ENCODE measurements at places on chromosomes 6 and 20.

- no peak for DNase-seq
Observed at GRCh38 chr6:163419413-163420288, 5.1 kb downstream of the QKI start.

- no peak for DNase-seq
Observed at GRCh38 chr20:58106143-58106750, 122.2 kb downstream of the ANKRD60 start.

GRCh38 chr6:111759836-111760785, 113.1 kb downstream of the FYN start:
- DNase-seq = no peak

- no peak for DNase-seq
Observed at GRCh38 chr6:12208190-12208589, 82.0 kb upstream of the EDN1 start.

- no peak for DNase-seq
Observed at GRCh38 chr6:121408321-121408720, 27.1 kb upstream of the GJA1 start.

GRCh38 chr20:37305839-37306238, 16.4 kb downstream of the MANBAL start:
- DNase-seq = no peak

GRCh38 chr6:43972913-43973300, 154.3 kb downstream of the MRPL14 start:
- DNase-seq = peak; percentile 86

- DNase-seq = peak; percentile 34
Observed at GRCh38 chr20:21505810-21506530, 7.9 kb downstream of the NKX2-2 start.

- DNase-seq = no peak
Observed at GRCh38 chr6:128400875-128401274, 119.5 kb downstream of the PTPRK start.

DNA sequence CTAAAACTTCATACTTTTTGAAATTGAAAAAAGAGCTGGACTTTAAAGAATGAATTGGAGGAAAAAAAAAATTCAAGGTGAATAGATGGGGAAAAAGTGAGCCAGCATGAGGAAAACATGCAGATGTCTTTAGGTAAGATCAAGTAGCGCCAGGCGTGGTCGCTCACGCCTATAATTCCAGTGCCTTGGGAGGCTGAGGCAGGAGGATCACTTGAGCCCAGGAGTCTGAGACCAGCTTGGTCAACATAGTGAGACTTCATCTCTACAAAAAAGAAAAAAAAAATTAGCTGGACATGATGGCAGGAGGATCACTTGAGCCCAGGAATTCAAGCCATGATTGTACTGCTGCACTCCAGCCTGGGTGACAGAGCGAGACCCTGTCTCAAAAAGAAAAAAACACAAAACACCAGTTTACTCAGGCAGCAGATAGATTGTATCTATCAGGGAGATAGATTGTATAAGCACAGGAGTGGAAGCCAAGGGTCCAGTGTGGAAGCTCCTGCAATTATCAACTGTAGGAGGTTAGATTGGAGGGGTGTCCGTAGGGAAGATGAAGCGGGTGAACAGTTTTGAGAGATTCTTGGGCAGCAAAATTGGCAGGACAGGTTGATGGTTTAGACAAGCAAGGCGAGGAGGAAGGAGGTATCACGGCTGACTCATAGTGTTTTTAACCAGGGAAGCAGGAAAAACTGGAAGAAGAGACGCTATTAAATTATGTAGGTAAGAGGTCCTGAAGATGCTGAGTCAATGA, 97.6 kb upstream of the ZNF217 start:
- DNase-seq = no peak

- no peak for DNase-seq
Observed at GRCh38 chr6:152776833-152777232, 26.2 kb downstream of the VIP start.

DNA sequence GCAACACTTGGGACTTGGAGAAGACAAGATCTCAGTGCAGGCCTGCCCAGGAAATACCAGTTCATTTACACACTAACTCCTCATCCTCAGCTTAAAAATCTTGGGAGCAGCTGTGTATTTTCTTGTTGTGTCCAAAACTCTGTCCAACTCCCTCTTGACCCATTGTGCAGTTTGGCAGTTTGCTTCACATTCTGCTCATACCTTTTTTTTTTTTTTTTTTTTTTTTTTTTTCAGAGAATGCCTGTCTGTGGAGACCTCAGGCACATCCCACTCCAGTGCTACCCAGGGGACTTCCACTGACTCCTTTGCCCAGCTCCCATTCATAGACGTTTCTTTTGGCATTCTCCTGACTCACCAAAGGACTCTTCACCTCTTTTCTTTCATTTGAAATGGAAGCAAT, 265.8 kb upstream of the TCF21 start:
- no peak for DNase-seq

- DNase-seq = no peak
Observed at GRCh38 chr6:137188855-137189254, 15.4 kb upstream of the IL22RA2 start.

GRCh38 chr6:32664827-32665362, 1.6 kb downstream of the HLA-DQB1 start:
- no peak for DNase-seq

DNA sequence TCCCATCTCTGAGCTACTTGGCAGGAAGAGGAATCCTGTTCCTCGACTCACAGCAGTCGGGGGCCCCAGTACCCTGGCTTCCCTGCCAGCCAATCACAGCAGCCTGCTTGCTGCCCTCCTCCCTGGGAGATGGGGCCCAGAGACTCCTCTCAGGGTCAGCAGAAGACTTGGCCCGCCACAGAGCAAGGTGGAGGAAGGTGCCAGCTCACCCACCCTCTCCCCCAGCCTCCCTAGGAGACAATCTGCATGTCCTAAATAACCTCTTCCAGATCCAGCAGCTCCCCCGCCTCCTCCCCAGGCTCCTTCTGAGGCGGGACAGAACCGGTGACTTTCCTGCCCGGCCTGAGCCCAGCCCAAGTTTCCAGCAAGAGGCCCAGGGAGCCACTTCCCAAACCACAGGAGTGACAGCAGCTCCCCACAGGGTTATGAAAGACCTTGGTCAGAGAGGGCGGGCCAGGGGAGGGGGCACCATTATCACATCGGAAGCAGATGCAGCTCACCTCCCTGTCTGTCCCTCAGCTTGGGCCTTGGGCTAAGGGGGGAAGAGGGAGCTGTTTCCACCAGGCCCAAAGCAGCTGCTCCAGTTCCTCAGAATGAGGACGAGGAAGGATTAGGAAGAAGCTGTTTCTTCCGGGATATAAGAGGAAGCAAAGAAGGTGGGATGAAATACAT, 2.3 kb downstream of the CCND3 start:
- no peak for DNase-seq

- no peak for DNase-seq
Observed at GRCh38 chr6:33164665-33165373, 27.4 kb downstream of the COL11A2 start.

- no peak for DNase-seq
Observed at GRCh38 chr6:146770965-146771735, 172.4 kb downstream of the ADGB start.

DNA sequence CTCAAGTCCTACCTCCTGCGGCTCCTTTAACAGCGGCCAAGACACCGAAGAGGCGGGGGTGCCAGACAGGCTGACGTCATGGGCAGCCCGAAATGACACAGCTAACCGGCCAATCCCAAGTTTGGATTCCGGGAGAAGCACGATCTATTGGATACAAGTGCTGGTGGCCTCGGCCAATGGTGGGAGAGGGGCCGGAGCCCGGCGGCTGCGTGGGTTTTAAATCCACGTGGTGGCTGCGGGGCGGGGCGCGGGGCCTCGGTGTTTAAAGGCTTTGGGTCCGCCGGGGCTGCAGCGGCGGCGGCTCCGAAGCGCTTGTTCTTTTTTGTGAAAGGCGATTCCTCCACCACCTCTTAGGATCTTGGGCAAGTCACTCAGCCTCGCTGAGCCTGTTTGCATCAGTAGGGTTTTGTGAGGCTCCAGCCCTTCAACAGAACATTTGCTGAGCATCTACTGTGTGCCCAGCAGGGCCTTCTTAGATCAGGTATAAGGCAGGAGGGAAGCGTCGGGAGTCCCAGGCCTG, 8.7 kb upstream of the PMEPA1 start:
- peak; percentile 78 for DNase-seq

GRCh38 chr20:3687655-3688054, 5.8 kb upstream of the ADAM33 start:
- no peak for DNase-seq

GRCh38 chr6:52642368-52642767, 28.5 kb upstream of the TMEM14A start:
- no peak for DNase-seq

- no peak for DNase-seq
Observed at GRCh38 chr20:20034486-20034885, 17.3 kb downstream of the NAA20 start.

- DNase-seq = no peak
Observed at GRCh38 chr6:137903933-137904821, 37.1 kb downstream of the TNFAIP3 start.

DNA sequence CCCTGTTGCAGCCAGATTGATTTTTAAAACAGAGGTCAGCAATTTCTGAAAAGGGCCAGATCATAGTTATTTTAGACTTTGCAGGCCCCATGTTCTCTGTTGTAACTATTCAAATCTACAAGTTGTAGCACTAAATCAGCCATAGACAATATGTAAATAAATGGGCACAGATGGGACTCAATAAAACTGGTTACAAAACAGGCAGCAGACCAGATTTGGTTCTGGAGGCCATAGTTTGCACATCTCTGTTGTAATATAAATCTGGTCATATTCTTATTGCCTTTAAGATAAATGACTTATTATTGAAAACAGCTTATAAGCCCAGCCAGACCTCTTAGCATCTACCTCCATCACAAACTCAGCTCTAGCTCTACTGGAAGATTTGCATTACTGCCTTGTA, 114.0 kb upstream of the ARG1 start:
- DNase-seq = no peak

DNA sequence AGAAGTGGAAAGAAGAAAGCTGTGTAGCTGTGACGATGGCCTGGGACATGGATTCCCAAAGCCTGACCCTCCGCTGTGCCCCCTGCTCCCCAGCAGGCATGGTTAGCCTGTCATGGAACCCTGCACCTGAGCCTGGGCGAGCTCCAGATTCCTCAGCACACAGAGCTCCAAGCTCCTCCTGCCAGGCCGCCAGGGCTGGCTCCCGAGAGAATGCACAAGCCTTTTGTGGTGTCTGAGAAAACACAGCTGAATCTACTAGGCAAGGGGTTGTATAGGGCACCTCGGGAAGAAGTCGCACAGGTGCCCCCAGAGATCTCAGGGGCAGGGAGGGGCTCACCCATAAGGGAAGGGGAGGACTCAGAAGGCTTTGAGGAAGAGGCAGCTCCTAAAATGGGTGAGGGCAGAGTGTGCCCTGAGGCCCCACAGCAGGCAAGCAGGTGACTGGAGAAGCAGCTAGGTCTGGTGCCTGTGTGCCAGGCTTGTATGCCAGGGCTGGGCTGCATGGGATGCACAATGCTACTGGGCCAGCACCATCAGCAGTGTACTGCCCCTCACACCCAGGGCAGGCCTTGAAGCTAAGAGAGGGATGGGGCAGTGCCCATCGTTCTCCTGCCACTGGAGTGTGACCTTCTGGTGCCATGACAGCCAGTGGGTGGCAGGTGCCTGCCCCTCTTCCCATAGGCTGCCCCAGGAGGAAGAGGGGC, 64.3 kb upstream of the CD93 start:
- DNase-seq = no peak

- DNase-seq = no peak
Observed at GRCh38 chr20:21048841-21049273, 57.3 kb downstream of the LINC00237 start.

DNA sequence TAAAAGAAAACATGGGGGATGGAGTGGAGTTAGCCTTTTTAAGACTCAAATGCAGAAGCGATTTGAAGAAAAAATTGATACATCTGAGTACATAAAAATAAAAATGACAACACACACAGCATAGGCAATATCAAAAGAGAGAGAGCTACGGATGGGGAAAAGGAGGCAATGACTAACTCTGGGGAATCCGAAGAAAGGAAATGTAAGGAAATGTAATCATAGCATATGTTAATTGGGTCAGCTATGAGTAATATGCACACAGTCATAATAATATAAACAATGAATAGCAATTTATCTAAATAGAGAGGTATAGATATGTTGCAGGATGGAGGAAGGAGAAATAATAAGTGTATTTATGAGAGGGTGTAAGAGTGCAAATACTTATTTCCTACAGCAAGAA, 83.4 kb downstream of the NOL4L start:
- no peak for DNase-seq

GRCh38 chr20:16215041-16215440, 358.2 kb downstream of the KIF16B start:
- DNase-seq = no peak

- DNase-seq = peak; percentile 36
Observed at GRCh38 chr20:17663486-17663885, 18.6 kb downstream of the RRBP1 start.

DNA sequence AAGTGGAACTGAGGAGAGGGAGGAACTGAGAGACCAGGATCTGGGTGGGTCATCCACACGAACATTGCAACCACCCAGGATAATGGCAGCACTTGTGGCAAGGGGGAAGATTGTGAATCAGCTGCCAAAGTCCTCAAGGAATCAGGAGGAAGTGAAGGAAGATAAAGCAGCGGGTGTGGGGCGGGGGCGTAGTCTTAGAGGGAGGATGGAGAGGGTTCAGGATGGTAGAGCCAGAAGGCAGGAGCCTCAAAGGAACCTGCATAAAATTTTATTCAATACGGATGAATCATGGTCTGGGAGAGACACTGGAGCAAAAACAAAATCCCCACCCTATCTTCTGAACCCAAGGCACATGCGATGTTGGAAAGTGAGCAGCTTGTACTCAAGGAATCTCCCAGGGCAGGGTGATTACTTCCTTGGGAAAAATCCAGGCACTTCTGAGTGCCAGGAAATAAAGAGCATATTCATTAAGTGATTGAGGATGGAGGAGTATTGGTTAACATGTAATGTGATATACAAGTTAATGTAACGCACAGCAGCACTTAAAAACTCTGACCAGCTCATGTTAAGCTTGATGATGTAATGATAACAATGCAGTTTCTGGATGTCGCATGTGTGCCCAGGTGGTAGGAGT, 82.0 kb upstream of the B3GAT2 start:
- no peak for DNase-seq

GRCh38 chr6:114520976-114521375, 178.2 kb upstream of the HS3ST5 start:
- DNase-seq = no peak

DNA sequence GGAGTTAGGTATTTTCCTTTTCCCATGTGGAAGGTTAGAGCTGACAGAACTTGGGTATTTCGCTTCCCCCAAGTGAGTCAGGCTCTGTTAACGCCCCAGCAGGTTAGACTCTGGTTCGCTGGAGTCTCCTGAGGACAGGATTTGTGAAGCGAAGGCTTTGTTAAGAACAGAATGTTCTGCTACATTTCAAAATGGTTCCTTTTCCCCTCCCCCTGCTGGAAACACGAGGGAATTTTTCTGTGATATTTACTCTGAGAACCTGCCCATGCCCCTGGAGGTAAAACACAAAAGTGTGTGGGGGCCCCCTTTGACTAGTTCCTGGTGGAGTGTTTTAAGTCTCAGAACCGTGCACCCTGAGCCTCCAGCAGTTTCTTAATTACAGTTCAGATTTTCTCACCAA, 731.4 kb upstream of the CITED2 start:
- no peak for DNase-seq
